CD4-positive, alpha-beta T cell treated with Interleukin-17A for 4 hours (primary cell): ENCODE measurements at places on chromosomes 16 and 17.

GRCh38 chr17:74749279-74750038 is 1.0 kb downstream of the NHERF1 start:
- DNase-seq: peak; percentile 67

DNA sequence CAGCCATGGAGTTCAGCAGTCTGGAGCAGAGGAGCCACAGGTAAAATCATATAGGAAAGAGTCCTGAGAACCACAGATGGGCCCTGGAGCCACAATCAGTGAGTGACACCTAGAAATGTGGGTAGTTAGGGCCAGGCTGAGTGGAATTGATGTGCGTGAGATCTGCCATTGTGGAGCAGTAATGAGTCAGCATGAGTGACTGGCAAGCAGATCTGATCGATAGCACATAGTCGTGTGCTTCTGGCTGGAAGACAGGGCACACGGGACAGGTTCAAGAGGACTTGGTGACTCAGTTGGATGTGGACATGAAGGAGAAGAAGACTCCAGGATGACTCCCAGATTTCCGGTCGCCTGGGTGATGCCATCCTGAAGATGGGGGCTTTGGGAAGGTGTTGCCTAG is 12.3 kb downstream of the ADORA2B start:
- peak; percentile 14 for DNase-seq

DNA sequence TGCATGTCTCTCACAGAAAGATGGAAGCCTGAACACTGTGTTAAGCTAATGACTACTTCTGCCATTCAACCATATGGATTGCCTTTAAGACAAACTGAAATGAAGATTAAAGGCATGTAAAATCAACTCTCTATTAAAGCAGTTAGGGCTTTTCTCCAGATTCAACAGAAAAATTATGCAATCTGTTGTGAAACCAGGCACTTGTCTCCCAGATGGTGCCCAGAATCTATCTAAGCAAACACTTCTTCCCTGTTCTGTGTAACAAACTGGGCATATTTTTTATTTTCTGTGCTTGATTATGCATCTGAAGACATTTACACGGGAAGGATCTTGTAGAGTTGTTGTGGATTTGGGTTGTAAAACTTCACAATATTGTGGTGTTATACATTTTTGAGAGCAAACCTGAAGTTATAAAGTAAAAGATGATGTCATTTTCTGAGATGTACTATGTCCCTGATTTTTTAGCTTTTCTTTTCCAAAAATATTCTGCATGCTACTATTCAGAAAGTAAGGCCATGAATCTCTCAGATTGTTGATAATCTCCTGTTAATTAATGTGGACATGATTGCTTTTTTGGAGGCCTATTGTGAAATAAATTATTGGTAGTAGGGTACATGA is 1550.3 kb downstream of the CDH8 start:
- DNase-seq: no peak

DNA sequence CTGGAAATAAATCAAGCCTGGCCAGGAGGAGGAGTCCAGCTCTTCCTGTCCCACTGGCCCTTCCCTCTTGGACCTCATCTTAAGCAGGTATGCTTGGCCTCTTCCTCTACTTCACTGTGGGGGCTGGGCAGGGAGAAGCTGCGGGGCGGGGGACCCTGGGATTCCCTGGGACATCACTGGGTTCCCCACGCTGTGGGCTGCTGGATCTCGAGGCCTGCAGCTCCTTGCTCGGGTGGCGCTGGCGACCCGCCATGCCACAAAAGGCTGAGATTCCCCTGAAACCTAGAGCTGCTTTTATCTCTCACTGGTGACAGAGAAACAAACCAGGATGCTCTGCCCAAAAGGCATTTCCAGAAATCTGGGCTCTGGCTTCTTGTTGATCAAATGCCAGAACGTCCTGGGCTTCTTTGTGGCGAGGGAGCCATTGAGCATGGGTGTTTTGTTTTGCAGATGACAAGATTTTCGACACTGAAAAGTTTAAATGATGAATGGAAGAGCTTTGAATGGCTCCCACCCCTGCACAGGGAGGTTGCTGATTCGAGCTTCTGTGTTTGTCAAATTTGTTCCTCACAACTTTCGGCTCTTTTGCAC is 8.6 kb upstream of the PGS1 start:
- DNase-seq: no peak

- no peak for DNase-seq
These were observed 45.2 kb upstream of the DHX40 start for GRCh38 chr17:59520251-59520650.

DNA sequence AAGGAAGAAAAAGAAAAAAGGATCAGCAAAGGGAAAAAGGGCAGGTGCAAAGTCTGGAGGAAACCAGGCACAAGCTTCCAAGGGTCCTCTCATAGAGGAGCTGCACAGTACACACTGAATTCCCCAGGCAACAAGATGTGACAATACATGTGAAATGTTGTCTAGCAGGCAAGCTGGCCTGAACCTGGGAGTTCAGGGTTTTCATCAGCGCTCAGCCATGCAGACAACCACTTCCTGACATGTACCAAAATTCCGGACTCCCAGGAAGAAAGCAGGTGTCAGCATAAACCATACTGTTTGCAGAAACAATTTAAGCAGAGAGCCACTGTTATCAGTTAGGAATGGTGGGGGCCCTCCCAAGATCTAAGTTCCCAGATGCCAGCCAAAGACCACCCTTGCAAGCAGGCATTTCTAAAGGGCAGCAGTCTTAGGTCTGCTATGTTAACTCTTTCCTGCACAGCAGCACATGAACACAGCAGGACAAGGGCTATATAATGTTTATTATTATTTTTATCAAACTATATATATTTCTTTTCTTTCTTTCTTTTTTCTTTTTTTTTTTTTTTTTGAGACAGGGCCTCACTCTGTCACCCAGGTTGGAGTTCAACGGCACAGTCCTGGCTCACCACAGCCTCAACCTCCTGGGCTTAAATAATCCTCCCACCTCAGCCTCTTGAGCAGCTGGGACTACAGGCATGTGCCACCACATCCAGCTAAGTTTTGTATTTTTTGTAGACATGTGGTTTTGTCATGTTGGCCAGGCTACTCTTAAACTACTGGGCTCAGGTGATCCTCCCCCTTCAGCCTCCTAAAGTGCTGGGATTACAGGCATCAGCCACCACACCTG is 10.1 kb downstream of the TK2 start:
- peak; percentile 54 for DNase-seq

DNA sequence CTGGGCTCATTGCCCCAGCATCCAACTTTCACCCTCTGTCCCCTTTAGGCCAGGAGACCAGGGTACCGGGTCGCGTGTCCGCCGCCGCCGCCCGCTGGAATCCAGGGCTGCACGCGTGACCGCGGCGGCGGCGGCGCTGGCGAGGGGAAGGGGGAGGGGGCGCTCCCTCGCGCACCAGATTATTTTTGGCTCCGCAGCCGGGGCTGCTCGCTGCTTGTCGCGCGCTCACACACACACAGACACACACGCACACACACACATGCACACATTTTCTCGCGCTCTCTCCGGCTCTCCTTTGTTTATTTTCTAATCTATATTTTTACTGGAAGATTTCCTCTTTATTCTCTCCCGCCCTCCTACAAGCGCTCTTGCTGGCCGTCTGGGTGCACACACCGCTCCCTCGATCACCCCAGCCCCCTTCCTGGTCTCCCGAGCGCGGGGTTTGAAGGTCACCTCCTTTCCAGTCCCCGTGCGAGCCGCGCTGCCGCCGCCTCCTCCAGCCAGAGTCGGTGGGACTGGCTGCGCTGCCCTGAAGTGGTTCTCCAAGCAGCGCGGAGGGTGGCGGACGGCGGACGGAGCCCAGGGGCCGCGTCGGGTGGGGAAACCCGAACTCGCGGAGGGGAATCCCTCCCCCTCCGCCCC is 921.4 kb upstream of the EEF2KMT start:
- DNase-seq: no peak

- no peak for DNase-seq
These were observed 24.2 kb downstream of the ORC6 start for GRCh38 chr16:46713634-46714033.

GRCh38 chr16:67150833-67151396 is at the start of gene B3GNT9:
B3GNT9 (minus strand) TSS chr16:67150998; CDS start chr16:67150485, 513 bp downstream.
- DNase-seq: peak; percentile 56

DNA sequence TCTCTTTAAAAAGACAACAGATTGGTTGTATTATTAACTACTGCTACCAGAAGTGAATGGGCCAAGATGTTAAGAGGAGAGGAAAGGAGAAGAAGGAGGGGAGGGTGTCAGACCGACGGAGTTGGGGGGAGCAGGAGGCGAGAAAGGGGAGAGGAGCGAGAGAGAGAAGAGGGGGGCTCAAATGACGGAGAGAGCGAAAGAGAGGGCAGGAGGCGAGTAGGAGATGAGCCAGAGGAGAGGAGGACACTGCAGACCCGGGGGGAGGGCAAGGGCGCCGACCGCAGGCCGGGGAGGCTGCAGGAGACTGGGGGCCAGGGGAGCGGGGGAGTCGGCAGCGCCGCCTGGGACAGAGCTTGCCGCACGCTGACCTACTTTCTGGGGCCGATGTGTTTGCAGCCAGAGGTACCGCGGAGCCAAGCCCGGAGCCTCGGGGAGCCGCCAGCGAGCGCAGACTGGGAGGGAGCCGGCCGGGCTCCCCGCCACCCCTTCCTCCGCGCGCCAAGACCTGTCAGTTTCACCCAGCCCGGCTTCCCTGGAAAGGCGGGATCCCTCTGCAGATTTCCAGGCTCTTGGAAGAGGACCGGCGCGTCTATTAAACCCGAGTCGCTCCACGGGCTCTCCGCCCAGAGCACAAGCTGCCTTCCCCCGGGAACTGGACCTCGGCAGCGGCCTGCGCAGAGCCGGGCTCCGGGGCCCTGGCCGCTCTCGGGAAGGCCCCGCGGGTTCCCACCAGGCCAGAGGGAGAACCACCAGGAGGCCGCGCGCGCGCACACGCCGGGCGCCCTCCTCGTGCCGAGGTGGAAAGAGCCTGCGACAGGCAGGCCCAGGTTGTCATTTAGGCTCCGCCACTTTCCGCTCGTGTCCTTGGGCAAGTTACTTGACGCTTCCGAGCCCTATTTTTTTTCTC is 74.6 kb downstream of the CMC2 start:
- peak; percentile 5 for DNase-seq

DNA sequence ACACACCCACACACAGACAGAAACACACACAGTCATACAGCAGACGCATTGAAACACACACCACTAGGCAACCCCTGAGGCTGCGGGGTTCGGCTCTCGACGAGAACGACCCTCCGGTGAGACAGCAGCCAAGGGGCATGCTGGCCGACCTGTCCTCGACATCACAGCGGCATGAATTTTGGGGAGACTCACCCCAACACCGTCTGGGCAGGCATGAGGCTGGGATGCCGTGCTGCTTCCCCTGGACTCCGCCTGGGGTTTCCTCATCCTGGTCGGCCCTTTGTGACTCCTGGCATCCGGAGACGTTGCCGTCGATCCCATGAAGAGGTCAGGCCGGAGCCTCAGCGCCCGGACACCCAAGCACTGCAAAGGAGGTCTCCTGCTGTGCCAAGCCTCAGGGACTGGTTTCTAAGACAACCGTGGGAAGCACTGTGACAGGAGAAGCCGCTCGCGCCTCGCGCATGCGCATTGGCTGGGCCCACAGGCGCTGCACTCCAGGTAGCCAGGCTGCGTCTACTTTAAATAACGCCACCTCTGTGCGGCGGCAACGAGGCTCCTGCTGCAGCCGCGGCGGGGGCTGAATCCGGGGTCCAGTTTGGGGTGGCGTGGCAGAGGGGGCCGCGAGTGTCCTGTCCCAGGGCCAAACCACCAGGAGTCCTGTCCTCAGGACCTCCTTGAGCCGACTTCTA is 13.8 kb upstream of the KCNJ18 start:
- DNase-seq: no peak

DNA sequence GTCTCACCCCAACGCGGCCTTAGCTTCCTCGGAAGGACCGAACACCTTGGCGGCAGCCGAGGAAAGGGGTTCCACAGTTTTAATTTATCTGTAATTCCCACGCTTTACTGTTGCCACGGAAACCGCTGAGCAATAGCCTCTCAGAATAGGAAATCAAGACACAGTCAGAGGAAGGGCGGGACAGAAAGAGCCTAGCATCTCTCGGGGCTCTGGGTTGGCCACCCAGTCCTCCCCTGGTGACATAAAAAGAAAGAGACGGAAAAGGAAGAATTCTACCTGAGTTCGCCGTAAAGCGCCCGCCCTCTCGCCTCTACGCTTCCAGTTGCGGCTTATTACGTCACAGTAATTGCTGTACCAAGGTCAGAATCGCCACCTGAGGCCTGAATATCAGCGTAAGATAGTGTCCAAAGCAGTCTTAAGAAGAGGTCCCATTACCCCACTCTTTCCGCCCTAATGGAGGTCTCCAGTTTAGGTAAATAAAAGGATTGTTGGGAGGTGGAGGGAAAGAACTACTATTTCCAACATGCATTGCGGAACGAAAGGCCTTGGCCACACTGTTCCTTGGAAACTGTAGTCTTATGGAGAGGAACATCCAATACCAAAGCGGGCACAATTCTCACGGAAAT is 761 bp upstream of the NBR1 start:
- peak; percentile 89 for DNase-seq

- DNase-seq: no peak
These were observed 6.5 kb downstream of the TM4SF5 start for GRCh38 chr17:4777969-4778760.

GRCh38 chr17:32831627-32832243 is 45.2 kb downstream of the MYO1D start:
- no peak for DNase-seq

DNA sequence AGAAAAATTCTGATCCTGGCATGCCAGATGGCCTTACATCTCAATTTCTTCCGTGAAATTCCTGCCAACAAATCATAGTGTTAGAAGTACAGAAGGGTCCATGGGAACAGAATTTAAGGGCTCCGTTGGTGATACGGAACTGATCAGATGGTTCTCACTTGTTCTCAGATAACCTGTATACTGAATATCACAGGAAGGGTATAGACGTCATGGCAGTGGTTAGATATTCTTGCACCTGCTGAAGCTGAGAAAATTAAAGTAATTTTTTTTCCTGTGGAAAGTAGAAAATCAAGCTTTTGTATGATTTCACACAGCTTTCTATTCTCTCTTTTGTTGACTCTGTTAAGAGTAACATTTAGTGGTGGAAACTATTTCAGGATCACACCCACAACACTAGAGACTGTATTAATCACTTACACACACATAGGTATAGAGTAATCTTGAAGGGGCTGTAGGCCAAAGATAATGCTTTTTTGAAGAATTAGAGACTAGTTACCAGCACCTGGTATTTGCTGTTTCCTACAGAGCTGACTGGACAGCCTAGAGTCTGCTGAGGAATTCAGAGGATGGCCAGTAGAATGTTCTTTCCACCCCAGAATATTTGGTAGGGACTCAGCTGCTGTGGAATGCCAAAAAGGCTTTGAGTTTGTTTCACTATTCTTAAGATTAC is 7.5 kb downstream of the TENT4B start:
- DNase-seq: no peak

GRCh38 chr17:32697728-32698625 is 178.9 kb downstream of the MYO1D start:
- DNase-seq: no peak
